Foreskin keratinocyte (primary cell): ENCODE measurements at places on chromosomes 6 and 20.
A peak's percentile ranks its signal among the peaks of the same experiment; 100 is the strongest.

DNA sequence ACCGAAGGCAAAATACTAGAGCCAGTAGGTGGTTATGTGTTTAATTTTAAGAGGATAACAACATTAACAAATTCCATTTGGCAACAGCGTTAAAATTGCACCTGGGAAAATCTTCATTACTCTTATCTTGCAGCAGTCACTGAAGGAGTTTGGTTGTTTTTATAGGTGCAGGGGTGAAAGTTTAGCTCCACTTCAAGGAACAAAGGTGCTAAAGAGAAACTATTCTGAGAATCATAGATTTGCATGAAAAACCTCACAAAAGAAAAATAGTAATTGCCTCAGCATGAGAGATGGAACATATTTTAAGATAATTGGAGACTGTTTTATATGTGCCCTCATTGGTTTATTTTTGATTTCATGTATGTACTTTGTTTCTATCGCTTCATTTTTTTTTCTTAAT is 444.4 kb downstream of the UTRN start:
- DNase-seq = no peak

GRCh38 chr6:90350689-90351554 is 54.3 kb upstream of the BACH2 start:
- no peak for DNase-seq

DNA sequence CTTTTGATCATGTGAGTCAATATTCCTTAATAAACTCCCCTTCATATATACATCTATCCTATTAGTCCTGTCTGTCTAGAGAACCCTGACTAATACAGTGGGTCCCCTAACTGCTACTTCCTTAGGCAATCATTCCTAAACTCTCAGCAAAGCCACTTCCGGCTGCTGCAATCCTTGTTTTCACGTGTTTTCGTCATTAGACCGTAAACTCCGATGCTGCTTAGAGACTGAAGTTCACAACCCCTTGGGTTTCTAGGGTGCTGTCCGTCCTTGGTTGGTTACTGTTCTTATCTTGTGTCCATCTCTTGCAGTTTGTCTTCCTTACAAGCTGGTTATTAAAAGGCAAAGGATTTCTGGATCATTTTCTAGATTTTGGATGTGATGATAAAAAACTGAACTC is 106.4 kb downstream of the GMPR start:
- DNase-seq = no peak

GRCh38 chr6:9225441-9225871 is 790.1 kb upstream of the SLC35B3 start:
- peak; percentile 83 for DNase-seq

- no peak for DNase-seq
Measured at GRCh38 chr6:141265756-141266623, 866.7 kb upstream of the GJE1 start.

GRCh38 chr6:139597087-139597763 is 222.8 kb upstream of the CITED2 start:
- DNase-seq = no peak
